Stimulated activated CD8-positive, alpha-beta memory T cell treated with anti-CD3 and anti-CD28 coated beads, Interleukin-15, amount 100 ng/mL, for 1 hour (primary cell): ENCODE measurements at places on chromosomes 4 and X.

- DNase-seq = no peak
Measured at GRCh38 chrX:36957425-36958328, 50.5 kb upstream of the FAM47C start.

GRCh38 chr4:72893354-72894066 is 176.0 kb downstream of the COX18 start:
- DNase-seq = no peak

- no peak for DNase-seq
Measured at GRCh38 chr4:124219389-124219788, 493.1 kb downstream of the ANKRD50 start.

DNA sequence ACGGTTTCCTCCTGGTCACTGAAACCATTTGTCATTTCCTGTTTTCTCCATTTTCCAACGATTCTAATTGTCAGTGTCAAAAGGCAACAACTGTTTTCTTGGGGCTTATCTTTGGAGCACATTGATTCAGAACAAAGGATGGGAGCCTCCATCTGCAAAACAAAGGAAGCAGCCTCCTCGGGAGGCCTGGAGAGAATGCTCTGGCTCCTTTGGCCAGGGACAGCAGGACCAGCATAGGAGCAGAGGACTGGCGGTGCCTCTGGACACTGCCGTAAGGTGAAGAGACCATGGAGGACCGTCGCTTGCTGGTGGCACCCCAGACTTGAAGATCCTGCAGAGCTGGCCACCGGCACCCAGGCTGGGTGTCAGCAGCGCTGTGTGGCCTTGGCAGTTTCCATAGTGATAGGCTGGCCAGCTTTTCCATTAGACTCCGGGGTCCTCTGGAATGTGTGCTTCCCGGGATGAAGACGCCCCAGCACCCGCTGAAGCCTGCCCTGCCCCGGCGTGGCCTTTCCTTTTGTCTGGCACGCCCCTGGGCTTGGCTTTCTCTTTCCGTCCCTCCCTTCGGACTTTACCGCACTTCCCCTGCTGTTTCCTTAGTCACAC is 61.1 kb upstream of the MTM1 start:
- DNase-seq = no peak

- DNase-seq = no peak
Measured at GRCh38 chrX:37578045-37578444, 6.6 kb downstream of the LANCL3 start.

- DNase-seq = no peak
Measured at GRCh38 chrX:72158773-72159172, 22.8 kb upstream of the PIN4 start.

GRCh38 chrX:42954880-42955279 is 176.9 kb upstream of the PPP1R2C start:
- DNase-seq = no peak

DNA sequence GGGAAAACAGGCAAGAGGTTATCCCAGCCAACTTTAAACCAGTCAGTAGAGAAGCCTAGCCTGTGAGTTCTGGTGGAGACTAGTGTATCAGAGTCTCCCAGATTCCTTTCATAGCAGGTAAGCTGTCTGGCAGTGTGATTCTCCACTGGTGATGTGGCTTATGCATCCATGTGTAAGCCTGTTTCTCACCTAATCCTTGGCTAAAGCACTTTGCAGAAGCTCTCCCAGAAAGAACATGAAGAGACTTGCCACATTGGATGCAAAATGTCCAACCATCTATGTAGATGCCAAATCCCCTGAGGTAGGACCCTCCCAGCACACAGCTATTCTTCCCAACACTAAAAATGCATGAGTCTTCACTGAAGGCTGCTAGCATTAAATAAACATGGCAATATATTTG is 111.7 kb downstream of the CHRNA9 start:
- no peak for DNase-seq

DNA sequence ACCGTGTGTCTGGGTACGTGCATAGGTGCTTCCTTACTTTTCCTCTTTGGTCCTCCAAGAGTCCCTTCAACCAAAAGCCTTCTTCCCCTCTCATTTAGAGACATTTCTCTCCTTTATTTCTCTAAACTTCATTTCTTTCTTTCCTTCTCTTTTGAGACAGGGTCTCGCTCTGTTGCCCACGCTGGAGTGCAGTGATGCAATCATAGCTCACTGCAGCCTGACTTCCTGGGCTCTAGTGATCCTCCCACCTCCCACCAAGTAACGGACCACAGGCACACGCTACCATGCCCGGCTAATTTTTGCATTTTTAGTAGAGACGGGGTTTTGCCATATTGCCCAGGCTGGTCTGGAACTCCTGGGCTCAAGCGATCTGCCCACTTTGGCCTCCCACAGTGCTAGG is 42.2 kb downstream of the ACOX3 start:
- DNase-seq = no peak

- DNase-seq = no peak
Measured at GRCh38 chr4:109266236-109266635, 36.2 kb downstream of the COL25A1 start.

- DNase-seq = no peak
Measured at GRCh38 chr4:52869196-52869595, 7.1 kb downstream of the RASL11B start.

GRCh38 chr4:41932988-41933387 is 2.2 kb upstream of the TMEM33 start:
- DNase-seq = no peak

- no peak for DNase-seq
Measured at GRCh38 chr4:105967058-105967658, 71.9 kb downstream of the NPNT start.

DNA sequence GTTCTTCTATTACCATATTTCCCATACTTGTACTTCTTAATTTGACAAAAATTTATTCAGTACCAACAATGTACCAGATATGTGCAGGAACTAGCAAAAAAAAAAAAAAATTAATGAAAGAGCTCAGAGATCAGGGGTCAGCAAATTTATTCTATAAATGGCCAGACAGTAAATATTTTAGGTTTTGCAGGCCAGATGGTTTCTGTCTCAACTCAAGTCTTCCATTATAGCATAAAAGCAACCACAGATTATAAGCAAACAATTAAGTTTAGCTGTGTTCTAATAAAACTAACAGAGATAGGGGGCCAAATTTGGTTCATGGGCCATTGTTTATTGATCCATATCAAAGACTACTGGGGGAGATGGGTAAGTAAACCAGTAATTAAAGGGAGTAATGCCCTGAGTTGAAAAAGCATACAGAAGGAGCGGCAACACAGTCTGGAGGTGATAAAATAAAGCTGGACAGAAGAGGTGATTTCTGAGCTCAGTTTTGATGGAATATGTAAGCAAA is 19.3 kb downstream of the NEK1 start:
- DNase-seq = no peak

- DNase-seq = no peak
Measured at GRCh38 chr4:158128540-158128939, 44.3 kb downstream of the GASK1B start.

- DNase-seq = no peak
Measured at GRCh38 chr4:6606465-6607235, 31.7 kb downstream of the MAN2B2 start.

DNA sequence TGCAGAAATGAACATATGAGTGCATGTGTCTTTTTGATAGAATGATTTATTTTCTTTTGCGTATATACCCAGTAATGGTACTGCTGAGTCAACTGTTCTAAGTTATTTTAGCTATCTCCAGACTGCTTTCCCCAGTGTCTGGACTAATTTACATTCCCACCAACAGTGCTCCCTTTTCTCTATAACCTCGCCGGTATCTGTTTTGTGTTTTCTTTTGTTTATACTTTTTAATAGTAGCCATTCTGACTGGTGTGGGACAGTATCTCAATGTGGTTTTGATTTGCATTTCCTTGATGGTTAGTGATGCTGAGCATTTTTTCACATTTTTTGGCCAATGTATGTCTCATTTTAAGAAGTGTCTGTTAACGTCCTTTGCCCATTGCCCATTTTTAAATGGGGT is 218.6 kb upstream of the KCNIP4 start:
- DNase-seq = no peak

- no peak for DNase-seq
Measured at GRCh38 chr4:91325495-91325894, 978.3 kb upstream of the GRID2 start.

GRCh38 chr4:3787489-3788365 is 21.5 kb downstream of the ADRA2C start:
- no peak for DNase-seq

GRCh38 chr4:182770996-182771514 is 146.1 kb downstream of the DCTD start:
- no peak for DNase-seq

DNA sequence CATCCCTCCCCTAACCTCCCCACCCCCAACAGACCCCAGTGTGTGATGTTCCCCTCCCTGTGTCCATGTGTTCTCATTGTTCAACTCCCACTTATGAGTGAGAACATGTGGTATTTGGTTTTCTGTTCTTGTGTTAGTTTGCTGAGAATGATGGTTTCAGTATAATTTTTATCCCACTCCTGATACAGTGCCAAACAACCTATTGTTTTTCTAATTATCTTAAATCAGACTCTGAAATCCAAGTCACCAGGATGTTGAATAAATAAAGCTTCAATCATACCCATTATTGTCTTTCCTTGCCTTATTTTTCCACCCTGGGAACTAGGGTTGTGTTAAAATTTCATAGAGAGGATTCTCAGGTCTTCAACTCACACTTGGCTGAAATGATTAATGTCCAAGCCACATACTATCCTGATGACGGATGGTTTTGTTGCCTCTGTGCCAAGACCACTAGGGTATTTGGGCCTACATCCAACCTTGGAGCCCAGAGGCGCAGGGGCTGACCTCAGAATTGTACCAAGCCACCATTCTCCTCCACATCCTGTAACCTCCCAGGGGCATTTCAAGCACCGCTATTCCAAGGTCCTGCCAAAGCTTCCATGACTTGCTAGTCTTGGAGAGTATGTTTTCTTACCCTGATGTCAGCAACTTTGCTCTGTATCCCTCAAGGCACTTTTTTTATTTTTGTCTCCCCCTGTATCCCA is 332.4 kb downstream of the ARHGAP24 start:
- no peak for DNase-seq

- no peak for DNase-seq
Measured at GRCh38 chrX:35625714-35626113, 172.4 kb upstream of the MAGEB16 start.

- no peak for DNase-seq
Measured at GRCh38 chr4:124487651-124488050, 224.9 kb downstream of the ANKRD50 start.

- DNase-seq = no peak
Measured at GRCh38 chr4:135838889-135839288, 1637.3 kb upstream of the PABPC4L start.

GRCh38 chr4:55096619-55097018 is 28.8 kb downstream of the KDR start:
- DNase-seq = no peak

GRCh38 chr4:41214136-41214824 is at the start of gene APBB2:
Gene APBB2 (minus strand): TSS chr4:41214542. CDS start chr4:41033254, 181,288 bp downstream.
- DNase-seq = no peak

DNA sequence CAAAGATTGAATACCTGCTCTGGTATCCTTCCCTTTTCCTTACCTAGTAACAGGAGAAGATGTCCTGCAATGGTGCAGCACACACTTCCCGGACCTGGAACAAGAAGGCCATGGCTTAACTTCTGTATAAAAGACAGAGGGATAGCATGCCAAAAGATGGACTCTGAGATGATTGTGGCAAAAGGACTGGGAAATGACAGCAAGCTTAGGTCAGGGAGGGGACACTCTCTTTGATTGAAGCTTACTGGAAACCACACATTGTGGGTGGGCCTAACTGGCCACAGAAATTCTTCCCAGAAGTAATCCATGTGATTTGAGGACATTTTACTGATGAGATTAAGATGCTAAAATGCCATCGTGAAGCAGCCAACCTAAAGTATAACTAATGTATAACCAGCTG is 71.0 kb upstream of the OTUD4 start:
- no peak for DNase-seq

DNA sequence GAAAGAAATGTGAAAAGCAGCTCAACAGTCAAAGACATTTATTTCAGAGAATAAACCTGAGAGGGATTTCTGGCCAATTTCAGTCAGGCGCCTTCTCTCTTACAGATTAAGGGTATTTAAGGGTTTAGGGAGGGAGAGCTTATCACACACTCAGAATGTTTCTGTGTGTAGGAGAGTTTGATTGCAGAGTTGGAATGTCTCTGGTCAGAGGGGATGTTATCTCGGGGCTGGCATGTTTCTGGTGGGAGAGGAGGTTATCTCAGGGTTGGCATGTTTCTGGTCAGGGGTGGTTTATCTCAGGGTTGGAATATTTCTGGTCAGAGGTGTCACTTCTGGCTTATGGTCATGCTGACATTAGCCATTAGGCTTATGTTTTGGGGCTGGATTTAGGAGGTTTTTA is 1920.5 kb upstream of the PCDH7 start:
- DNase-seq = no peak

GRCh38 chrX:129445436-129445835 is 77.9 kb downstream of the SMARCA1 start:
- DNase-seq = no peak

DNA sequence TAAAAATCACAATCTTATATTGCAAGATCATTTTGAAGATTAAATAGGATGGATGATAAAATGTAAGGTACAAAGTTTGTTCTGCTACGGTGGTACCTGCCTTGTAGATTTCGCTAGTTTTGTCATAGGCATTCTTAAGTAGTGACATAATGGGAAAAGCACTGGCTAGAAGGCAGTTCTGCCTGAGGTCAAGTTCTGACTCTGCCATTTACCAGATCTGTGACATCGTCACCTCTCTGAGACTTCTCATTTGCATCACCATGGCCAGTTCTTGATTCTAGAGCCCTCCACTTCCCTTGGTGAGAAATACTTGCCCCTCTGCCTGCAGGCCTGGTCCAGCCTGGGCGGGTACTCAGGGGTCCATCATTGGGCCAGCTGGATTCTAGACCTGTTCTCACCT is 85.2 kb downstream of the HS3ST1 start:
- DNase-seq = no peak

DNA sequence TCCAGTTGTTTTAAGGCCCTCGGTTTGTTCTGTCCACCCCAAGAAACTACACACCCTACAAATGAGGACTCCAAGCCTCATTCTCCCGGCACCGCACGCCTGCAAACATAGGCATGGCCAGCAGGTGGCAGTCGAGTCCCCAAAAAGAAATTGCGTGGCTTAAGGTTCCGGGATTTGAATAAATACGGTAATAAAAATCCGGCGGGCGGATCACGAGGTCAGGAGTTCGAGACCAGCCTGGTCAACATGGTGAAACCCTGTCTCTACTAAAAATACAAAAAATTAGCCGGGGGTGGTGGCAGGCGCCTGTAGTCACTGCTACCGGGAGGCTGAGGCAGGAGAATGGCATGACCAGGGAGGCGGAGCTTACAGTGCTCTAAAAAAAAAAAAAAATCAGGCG is 21.8 kb upstream of the CSF2RA start:
- DNase-seq = peak; percentile 75

GRCh38 chr4:186095406-186095805 is 9.1 kb upstream of the FAM149A start:
- no peak for DNase-seq

DNA sequence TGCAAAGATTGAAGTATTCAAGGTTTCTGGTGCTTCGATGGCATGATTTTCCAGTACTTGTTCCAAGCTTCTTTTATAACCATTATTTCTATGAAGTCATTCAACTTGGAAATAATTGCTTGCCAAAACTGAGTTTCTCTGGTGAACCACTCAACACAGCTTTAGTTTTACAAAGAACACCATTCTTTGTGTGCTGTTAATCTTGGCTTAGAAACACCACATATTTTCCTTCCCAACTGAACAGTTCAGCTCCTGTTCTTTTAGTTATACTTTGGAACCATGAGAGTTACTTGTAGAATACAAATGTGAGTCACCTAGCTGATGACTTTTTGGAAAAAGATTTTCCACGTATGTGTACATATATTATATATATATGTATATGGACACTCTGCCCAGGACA is 32.7 kb downstream of the TMEM47 start:
- no peak for DNase-seq
